ENCODE measurements at places on chromosomes 13 and 19. TPM values are rescaled to one million over a fixed set of nuclear protein-coding genes. Genes with fewer than 3 reads are reported as not detected.
A peak's percentile ranks its signal among the peaks of the same experiment; 100 is the strongest.

DNA sequence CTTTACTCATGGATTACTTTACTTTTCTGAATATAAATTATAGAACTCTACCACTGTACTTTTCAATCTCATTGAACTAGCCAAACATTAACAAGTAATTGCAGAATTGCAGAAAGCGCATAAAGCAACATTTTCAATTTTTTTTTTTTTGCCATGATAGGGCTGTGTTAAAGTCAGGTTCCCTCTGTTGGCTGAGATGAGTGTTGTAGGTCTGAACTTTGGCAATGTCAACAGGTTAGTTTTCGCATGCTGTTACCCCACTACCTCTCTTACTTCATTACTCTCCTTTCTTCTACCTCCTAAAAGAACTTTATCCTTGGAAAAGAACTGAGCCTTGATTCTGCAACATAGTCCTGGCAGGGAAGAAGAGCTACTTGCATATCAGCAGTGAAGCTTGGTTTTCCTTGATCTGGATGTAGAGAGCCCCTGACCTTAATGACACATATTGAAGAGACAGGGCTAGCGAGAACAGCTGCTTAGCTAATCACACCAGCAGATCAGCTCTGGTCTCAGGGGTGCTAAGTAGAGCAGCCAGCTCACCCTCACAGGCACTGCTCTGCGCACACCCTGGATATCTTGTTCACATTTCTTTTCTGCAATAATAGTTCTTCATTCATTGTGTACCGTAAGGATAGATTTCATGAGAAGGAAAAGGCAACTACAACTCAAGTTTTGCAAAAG, 119.5 kb downstream of the FLT1 start:
- H3K36me3 ChIP-seq = no peaks in the 10 kb centered on the region
- peaks cover 18% of the 10 kb centered on the region for H3K4me1 ChIP-seq
- no peak overlapping the region for H3K4me3 ChIP-seq
- no peaks in the 10 kb centered on the region for H3K27me3 ChIP-seq
- no peak overlapping the region for H3K27ac ChIP-seq

- 0 out of 2 replicates have a peak, but pooled peaks cover 2% of the 10 kb centered on the region for H3K27me3 ChIP-seq
- no peaks in the 10 kb centered on the region for H3K4me1 ChIP-seq
- H3K4me3 ChIP-seq = no peak overlapping the region
- DNase-seq = no peak
- no peaks in the 10 kb centered on the region for H3K36me3 ChIP-seq
Measured at GRCh38 chr13:100961186-100961585, 286.6 kb upstream of the TMTC4 start.

GRCh38 chr13:70849222-70849621, 741.0 kb upstream of the KLHL1 start:
- no peak overlapping the region for H3K27ac ChIP-seq
- no peaks in the 10 kb centered on the region for H3K27me3 ChIP-seq
- no peaks in the 10 kb centered on the region for H3K36me3 ChIP-seq
- DNase-seq = no peak

- H3K27ac ChIP-seq = no peak overlapping the region
- DNase-seq = no peak
- H3K27me3 ChIP-seq = no peaks in the 10 kb centered on the region
- no peak overlapping the region for H3K4me3 ChIP-seq
- H3K36me3 ChIP-seq = no peaks in the 10 kb centered on the region
Measured at GRCh38 chr13:83216479-83217245, 665.6 kb downstream of the SLITRK1 start.

GRCh38 chr19:35141837-35142605, 1.0 kb upstream of the FXYD7 start:
- H3K4me1 ChIP-seq = peaks cover 39% of the 10 kb centered on the region
- no peaks in the 10 kb centered on the region for H3K36me3 ChIP-seq
- H3K27ac ChIP-seq = no peak overlapping the region
- H3K4me3 ChIP-seq = no peak overlapping the region
- H3K27me3 ChIP-seq = no peaks in the 10 kb centered on the region
- no peak for DNase-seq

DNA sequence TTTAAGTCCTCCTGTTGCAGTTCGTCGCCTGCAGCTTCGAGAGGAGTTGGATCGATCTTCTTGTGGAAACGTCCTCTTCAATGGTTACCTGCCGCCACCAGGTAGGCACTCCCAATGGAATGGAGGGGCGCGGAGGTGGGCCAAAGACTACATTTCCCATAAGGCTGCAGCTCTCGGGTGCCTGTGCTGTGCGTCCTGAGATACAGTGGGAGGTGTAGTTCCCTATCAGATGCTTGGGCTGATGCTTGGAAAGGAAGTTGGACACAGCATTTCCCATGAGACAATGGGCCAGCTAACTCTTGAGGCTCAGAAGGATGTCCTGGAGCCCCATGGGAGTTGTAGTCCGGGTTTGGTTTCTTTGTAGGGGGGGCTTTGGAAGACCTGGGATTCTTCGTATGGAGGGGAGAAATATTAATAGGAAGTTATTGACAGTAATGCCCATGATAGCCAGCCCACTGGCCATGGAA, 1.8 kb downstream of the SHKBP1 start:
- H3K27ac ChIP-seq = no peak overlapping the region
- no peak for DNase-seq
- H3K27me3 ChIP-seq = no peaks in the 10 kb centered on the region
- peaks cover 11% of the 10 kb centered on the region for H3K4me1 ChIP-seq

DNA sequence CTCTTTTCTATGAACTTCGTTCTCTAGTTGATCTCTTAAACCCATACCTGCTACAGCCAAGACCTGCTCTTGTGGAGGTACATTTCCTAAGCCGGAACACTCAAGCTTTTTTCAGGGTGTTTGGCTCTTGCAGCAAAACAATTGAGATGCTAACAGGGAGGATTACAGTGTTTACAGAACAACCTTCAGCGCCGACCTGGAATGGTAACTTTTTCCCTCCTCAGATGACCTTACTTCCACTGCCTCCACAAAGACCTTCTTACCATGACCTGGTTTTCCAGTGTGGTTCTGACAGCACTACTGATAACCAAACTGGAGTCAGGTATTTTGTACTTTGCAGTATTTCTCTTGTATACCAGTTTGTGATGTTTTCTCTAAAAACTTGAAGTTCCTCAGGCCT, 506 bp downstream of the KCNRG start:
- no peak for DNase-seq
- no peak overlapping the region for H3K4me3 ChIP-seq
- no peaks in the 10 kb centered on the region for H3K27me3 ChIP-seq

DNA sequence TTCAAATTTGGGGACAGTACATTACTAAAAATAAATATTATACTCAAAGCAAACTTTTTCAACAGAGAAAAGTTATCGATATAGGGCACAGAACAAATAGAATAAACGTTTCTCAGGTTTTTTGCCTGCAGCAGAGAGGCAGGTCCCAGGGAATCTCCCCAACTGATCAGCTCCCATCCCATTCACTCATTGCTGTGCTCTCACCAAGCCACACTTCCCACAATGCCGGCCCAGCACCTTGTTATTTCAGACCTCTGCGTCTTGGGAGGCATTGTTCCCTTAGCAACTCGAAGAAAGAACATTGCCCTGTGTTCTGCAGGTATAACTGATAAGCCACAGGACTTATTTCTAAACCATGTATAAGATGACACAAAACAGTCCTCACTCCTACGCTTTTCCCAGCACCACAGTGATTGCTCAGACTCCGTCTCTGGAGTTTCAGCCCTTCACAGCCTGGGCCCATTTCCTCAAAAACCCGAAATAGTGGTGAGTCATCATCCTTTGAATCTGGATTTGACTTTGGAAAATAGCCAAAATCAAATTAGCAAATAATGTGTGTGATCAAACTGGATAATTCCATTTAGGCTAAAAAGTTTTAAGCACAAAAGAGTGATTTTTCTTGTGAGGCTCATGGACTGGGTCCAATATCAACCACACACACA, 100.4 kb downstream of the DCLK1 start:
- DNase-seq = no peak
- H3K4me1 ChIP-seq = no peaks in the 10 kb centered on the region
- H3K36me3 ChIP-seq = no peaks in the 10 kb centered on the region
- peaks cover 8% of the 10 kb centered on the region for H3K27me3 ChIP-seq
- no peak overlapping the region for H3K4me3 ChIP-seq

- no peak overlapping the region for H3K4me3 ChIP-seq
- H3K36me3 ChIP-seq = no peaks in the 10 kb centered on the region
- H3K4me1 ChIP-seq = peaks cover 36% of the 10 kb centered on the region
- H3K27me3 ChIP-seq = no peaks in the 10 kb centered on the region
- no peak overlapping the region for H3K27ac ChIP-seq
Measured at GRCh38 chr19:39328046-39328705, 7.5 kb upstream of the LRFN1 start.

DNA sequence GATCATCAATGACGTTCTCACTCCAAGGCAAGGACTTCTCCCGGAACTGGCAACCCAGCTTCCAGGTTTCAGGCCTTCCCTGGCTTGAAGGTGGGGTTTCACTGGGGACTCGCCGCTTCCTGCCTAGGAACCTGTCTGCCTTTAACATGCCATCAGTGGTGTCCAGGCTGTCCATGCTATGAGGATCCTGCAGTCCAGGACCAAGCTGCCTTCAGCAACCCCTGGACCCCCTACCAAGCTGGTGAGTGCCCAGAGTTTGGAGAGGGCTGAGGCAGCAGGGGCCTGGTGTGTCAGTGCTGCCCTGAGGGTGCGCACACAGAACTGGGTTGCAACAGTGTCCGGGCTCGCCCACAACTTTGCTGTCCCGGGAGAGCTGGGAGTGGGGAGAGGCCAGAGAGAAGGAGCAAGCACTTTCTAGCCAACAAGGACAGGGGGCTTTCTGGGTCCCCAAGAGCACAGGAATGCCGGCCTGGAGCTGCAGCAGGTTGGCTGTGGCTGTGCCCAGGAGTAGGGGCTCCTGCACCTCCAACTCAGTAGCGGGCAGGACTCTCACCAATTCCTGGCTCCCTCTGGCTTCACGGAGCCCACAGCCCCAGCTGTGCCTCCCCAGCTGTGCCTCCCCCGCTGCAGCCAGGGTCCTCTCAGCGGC, 1563.2 kb upstream of the MIR17HG start:
- H3K27me3 ChIP-seq = no peaks in the 10 kb centered on the region
- H3K4me3 ChIP-seq = no peak overlapping the region
- DNase-seq = no peak
- no peaks in the 10 kb centered on the region for H3K36me3 ChIP-seq
- no peak overlapping the region for H3K27ac ChIP-seq

- H3K36me3 ChIP-seq = no peaks in the 10 kb centered on the region
- no peak overlapping the region for H3K27ac ChIP-seq
- H3K4me3 ChIP-seq = no peak overlapping the region
- no peaks in the 10 kb centered on the region for H3K4me1 ChIP-seq
Measured at GRCh38 chr13:92901739-92902138, 324.9 kb upstream of the GPC6 start.

GRCh38 chr13:99969453-99969918, 2.1 kb downstream of the ZIC5 start:
- H3K27me3 ChIP-seq = peaks cover 9% of the 10 kb centered on the region
- H3K4me1 ChIP-seq = peaks cover 7% of the 10 kb centered on the region
- H3K27ac ChIP-seq = no peak overlapping the region
- no peak overlapping the region for H3K4me3 ChIP-seq

DNA sequence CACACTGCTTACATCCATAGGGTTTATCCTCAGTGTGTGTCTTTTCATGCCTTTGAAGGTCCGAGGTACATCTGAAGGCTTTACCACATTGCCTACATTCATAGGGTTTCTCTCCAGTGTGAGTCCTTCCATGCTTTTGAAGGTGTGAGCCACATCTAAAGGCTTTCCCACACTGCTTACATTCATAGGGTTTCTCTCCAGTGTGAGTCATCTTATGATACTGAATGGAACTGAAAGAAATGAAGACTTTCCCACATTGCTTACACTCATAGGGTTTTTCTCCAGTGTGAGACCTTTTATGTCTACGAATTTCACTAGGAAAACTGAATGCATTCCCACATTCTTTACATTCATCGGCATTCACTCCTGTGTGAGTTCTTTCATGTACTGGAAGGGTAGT, 7.1 kb downstream of the ZNF20 start:
- peaks cover 6% of the 10 kb centered on the region for H3K36me3 ChIP-seq
- H3K27me3 ChIP-seq = no peaks in the 10 kb centered on the region
- peaks cover 5% of the 10 kb centered on the region for H3K4me1 ChIP-seq
- H3K27ac ChIP-seq = no peak overlapping the region

GRCh38 chr13:48642061-48642460, 11.7 kb upstream of the CYSLTR2 start:
- no peaks in the 10 kb centered on the region for H3K36me3 ChIP-seq
- no peaks in the 10 kb centered on the region for H3K27me3 ChIP-seq
- no peak for DNase-seq
- no peaks in the 10 kb centered on the region for H3K4me1 ChIP-seq
- H3K4me3 ChIP-seq = no peak overlapping the region

DNA sequence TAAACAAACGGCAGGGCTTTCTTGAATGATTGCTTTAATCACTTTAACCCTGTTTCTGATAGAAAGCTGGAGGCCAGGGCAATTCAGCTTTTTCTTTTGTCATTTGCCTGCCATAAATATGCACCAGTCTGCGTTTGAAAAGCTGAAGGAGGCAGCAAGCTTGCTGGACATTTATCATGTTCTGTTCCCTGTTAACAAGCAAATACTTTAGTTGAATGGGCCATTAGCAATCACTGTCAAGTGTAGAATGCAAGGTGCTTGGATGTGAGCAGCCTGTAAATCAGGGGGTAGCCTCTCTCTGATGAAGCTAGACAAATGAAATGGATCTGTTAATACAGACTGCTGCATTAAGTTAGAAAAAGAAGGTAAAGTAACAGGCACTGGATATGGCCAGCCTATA, 7.6 kb downstream of the EFNB2 start:
- no peak overlapping the region for H3K27ac ChIP-seq
- H3K36me3 ChIP-seq = no peaks in the 10 kb centered on the region
- DNase-seq = no peak
- no peak overlapping the region for H3K4me3 ChIP-seq

- H3K4me1 ChIP-seq = peaks cover 58% of the 10 kb centered on the region
- DNase-seq = peak; percentile 40
- H3K27ac ChIP-seq = peak within 1 kb of the TSS; percentile 79
- H3K4me3 ChIP-seq = peak within 1 kb of the TSS; percentile 92
- no peaks in the 10 kb centered on the region for H3K27me3 ChIP-seq
Measured at GRCh38 chr19:55640577-55641425, at the start of gene ZNF580. TSS of gene ZNF580 (plus strand) at chr19:55641002. CDS start at chr19:55642509, 1,507 bp downstream.

DNA sequence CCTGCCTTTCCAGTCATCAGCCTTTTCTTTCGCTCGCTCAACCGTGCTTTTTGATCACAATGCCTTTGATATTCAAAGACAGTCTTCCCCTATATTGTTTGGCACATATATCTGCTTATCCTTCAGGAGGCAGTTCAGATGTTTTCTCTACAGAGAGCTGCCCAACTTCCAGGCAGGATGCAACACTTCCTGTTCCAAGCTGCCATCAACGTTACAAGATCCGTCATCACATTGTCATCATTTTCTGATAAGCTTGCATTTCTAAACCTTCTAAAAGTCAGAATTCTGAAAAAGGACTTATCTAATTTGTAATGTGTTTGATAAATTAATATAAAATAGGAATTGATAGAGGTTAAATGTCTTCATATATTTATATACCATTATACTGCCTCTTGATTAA, 574.2 kb downstream of the TBC1D4 start:
- no peaks in the 10 kb centered on the region for H3K27me3 ChIP-seq
- no peaks in the 10 kb centered on the region for H3K36me3 ChIP-seq
- no peak for DNase-seq

- no peak overlapping the region for H3K27ac ChIP-seq
- peaks cover 34% of the 10 kb centered on the region for H3K4me1 ChIP-seq
- no peaks in the 10 kb centered on the region for H3K36me3 ChIP-seq
- no peak overlapping the region for H3K4me3 ChIP-seq
- DNase-seq = no peak
Measured at GRCh38 chr19:7883105-7883504, 5.2 kb upstream of the LRRC8E start.

GRCh38 chr13:23752111-23753001, 136.8 kb downstream of the MIPEP start:
- peaks cover 47% of the 10 kb centered on the region for H3K4me1 ChIP-seq
- no peaks in the 10 kb centered on the region for H3K27me3 ChIP-seq
- DNase-seq = no peak
- no peaks in the 10 kb centered on the region for H3K36me3 ChIP-seq

TNNI3 gene
- 3.7 TPM for total RNA-seq

ZNF726 gene
- not detected for total RNA-seq

OR10H1 gene
- total RNA-seq = not detected

MEIS3 gene
- total RNA-seq = 0.09 TPM

PTGIR gene
- not detected for total RNA-seq

KRTDAP gene
- total RNA-seq = not detected

Data from HepG2 (cell line).